ENCODE measurements at places on chromosomes 7 and 10.

DNA sequence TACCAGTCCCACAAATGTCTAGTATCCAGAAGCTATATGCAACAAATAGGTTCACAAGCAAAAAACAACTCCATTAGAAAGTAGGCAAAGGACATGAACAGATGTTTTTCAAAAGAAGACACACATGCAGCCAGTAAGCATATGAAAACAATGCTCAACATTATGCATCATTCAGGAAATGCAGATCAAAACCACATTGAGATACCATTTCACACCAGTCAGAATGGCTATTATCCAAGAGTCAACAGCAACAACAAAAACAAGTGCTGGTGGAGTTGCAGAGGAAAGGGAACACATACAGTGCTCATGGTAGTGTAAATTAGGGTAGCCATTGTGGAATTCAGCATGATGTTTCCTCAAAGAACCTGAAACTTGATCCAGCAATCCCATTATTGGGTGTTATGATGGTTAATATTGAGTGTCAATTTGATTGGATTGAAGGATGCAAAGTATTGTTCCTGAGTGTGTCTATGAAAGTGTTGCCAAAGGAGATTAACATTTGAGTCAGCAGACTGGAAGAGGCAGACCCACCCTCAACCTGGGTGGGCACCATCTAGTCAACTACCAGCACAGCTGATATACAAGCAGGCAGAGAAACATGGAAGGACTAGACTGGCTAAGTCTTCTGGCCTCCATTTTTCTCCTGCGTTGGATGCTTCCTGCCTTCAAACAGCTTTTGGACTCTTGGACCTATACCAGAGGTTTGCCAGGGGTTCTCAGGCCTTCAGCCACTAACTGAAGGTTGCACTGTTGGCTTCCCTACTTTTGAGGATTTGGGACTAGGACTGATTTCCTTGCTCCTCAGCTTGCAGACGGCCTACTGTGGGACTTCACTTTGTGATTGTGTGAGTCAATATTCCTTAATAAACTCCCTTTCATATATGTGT lies 218.4 kb upstream of the SEMA3D start:
- DNase-seq, result no peak

DNA sequence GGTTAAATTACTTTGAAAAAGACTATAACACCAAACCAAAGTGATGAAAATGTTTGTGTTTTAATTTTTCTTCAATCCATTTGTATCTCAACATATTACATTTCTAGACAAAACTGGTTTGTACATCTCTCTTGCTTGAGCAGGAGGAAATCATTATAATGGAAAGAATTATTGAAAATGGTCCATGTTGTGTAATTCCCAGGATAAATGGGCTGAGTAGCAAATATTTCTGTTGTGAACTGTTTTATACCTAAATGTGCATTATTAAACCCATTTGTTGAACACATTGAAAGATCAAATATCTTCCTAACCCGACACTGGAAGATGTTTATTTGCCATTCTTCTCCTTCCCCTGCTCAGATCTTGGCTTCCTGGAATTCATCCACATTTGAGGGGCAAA lies 14.1 kb upstream of the CDK6 start:
- DNase-seq, result no peak

- DNase-seq, result peak; percentile 22
These were observed at the start of gene SMARCD3 for GRCh38 chr7:151248346-151249033. TSS of gene SMARCD3 (minus strand) at chr7:151248694. CDS start at chr7:151248562, 132 bp downstream.

DNA sequence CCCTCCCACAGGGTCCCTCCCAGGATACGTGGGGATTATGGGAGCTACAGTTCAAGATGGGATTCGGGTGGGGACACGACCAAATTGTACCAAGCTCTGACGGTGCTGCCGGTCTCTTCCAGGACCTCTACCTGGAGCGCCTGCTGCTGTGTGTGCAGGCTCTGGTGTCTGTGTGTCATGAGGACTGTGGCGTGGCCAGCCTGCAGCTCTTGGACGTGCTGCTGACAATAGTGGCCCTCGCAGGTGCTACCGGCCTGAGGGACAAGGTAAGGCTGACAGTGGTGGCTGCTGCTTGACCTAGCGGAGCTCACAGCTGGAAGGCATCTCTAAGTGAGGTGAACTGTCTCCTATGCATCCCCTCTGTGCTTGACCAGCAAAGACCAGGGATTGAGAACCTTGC lies 34.5 kb upstream of the PRKAR1B start:
- DNase-seq, result no peak

GRCh38 chr10:12340371-12340770 lies 9.0 kb upstream of the CAMK1D start:
- DNase-seq, result no peak

DNA sequence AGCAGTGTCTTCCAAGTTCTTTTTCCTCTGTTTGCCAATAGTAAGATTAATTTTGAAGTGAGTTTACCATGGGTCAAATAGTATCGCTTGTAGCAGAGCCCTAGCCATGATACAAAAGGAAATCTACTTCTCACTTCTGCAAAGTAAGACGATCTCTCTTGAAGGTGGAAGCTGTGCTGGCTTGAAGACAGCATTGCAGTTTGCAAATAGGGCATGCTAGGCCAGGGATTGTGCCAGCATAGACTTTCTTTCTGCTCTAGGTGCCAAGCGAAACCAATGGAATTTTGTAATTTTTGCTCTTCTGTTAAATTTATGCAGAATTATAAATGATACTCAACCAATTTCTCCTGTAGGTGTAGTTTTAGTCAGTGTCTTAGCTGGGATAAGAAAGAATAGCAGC lies 74.5 kb downstream of the SLC13A1 start:
- no peak for DNase-seq

DNA sequence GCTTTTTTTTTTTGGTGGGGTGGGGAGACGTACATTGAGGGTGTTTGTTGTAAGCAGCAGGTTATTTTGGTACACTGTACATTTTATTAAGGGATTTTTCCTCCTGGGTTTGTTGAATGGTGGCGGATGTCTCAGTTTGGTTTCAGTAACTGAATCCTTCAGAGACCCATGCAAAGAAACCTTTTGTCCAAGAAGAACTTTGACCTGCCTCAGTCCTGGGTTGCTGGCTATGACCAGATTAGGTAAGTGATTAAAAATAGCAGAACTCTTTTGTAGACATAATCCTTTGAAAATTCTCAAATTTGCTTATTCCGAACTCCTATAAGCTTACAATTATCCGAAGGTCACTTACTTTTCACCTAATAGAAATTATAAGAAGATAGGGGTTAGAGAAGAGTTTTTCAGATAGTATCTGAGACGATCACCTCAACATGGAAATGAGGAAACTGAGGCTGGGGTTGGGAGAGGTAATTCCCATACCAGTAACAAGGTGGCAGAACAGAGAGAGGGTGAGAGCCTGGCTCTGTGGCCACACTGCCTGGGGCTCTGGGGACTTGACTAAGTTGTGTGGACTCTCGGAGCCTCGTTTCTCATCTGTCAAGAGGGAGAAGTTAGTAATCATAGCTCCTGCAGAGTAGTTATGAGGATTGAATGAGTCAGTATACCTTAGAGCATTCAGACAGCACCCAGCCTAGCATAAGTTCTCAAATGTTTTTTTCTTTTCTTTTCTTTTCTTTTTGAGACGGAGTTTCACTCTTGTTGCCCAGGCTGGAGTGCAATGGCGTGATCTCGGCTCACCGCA lies 87.4 kb downstream of the CCNY start:
- no peak for DNase-seq

- DNase-seq, result no peak
These were observed 174.5 kb upstream of the HDAC9 start for GRCh38 chr7:18320971-18321567.

DNA sequence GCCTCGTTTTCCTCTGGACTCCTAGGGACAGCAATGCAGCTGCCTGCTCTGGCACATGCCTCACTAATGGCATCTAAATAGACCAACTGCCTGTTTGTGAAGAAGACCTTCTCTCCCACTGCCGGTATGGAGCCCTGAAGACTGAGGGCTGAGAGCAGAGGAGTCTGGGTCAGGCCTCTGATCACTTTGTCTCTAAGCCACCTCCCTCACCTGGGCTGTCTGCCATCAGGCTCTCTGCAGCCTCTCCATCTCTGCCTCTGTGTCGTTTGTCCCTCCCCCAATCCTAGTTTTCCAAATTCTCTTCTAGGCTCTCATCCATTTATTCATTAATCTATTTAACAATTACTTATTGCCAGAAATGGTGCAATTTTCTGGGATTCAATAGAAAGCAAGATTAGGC lies 15.2 kb upstream of the SFTPA1 start:
- no peak for DNase-seq

DNA sequence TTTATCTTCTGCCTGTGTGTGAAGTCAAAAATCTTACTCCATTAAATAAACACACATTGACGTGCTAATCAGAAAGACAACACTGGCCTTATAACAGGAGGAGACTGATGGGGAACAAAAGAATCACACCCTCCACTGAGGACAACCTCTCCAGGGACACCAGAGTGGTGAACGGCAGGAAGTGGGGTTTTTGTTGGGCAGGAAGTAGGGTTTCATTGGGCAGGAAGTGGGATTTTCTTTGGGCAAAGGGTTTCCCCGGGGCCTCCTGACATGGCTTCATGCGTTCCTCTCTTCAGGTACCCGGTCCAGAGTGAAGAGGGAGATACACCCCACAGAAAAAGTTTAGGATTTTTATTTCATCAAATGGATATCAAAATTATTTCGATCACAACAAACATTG lies 30.6 kb downstream of the ADARB2 start:
- no peak for DNase-seq

DNA sequence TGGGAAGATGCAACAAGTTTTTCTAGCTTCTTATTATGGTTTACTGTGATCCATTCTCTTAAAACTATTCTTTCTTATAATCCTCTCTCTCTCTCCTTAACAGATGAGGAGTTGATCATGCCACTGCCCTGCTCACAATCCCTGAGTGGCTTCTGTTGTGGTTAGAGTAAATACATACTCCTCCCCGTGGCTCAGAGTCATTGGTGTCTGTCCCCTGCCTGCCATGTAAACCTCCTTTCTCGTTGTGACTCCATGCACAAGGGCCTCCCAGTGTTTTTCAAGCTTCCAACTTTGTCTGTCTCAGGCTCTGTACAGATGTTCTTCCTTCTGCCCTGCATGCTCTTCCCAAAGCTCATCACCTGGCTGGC lies 20.4 kb downstream of the CCNY start:
- no peak for DNase-seq

GRCh38 chr10:127877116-127877515 lies 15.6 kb downstream of the CLRN3 start:
- no peak for DNase-seq

DNA sequence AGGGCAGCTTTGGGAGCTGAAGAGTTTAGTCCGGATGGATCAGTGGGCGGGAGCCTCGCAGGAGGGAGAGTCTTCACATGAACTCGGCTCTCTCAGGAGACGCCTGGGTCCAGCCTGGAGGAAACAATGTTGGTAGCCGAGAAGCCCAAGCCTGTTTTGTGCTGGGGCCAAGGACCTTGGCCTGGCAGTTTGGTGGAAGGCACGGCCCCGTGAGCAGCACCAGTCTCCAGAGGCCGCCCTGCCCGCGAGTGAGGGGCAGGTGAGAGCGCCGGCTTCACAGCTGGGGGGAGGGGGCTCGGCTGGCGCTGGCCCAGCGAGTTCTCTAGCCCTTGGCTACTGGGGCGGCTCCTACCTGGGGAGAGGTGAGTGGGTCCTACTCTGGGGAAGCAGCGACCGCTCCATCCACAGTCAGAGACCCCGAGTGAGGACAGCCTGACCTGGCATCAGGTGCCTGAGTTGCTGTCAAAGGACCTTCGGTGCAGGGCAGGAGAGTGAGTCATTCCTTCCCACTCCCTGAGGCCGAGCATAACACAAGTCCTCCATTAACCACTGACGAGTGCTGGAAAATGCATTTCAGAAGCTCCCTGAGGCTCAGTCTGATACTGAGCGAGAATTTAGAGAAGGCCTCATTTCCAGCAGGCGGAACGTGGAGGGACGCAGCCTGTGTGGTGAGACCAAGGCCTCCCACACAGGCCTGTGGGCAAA lies 89.3 kb upstream of the DIP2C start:
- no peak for DNase-seq

- DNase-seq, result no peak
These were observed 23.0 kb downstream of the SRRM3 start for GRCh38 chr7:76224695-76225094.

- peak; percentile 61 for DNase-seq
These were observed 642 bp downstream of the STK32C start for GRCh38 chr10:132306864-132307751.

GRCh38 chr10:118841881-118842605 lies 87.3 kb upstream of the CACUL1 start:
- no peak for DNase-seq

- DNase-seq, result no peak
These were observed 200.7 kb downstream of the CYP26A1 start for GRCh38 chr10:93274419-93274818.

DNA sequence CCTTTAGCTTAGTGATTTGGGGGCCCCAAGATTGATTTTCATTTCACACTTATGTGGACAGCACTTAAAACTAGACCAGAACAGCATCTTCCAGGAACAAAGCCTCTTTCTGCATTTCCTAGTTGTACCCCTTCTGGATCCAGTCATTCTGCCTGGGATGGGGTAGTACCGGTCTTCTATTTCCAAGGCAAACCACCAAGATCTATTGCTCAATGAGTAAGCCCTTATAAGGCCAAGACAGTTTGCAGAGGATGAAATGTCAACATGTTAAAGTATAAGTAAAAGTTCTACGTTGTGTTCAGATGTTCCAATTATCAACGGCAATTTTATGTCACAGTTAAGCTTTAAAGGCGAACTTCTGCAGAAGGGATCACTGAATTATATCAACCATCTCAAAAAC lies 106.9 kb upstream of the ZNF746 start:
- no peak for DNase-seq

DNA sequence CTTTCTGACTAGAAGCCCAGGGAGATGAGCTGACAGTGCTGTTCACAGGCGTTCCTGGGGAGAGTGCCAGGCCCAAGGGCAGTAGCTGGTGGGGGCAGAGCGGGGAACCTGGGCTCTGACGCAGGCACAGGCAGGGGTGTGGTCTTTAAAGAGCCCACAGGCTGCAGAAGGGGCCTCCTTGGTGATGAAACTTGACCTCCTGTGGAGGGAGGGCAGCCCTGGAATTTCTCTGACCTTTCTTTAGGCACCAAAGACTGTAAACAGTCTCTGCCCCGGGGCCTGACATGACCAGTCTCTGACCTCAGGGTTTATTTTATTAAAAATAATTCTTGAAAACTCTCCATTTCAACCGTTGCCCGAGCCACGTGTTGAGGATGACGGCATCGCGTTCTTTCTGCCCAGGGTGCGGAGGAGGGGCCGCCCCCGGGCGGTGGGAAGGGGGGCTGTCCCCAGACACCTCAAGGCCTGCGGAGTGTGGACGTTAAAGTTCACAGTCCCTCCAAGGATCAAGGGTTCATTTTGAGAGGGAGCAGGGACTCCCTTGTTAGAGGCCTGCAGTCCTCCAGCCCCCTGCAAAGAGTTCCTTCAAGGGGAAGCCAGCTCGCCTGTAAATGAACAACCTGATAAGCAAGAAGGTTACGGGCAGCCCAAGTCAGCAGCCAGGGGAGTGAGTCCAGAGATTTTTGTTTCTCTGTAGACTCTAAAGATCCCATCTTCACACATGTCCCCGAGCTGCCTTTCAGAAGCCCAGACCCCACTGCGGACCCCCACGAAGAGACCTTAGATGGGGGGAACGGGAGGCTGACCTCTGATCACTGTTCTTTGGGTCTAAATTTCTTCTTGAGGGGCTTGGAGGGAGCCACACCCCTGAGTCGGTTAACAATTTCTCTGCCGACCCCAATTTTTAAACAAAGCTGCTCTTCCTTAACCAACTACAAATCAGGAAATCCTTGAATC lies 128.9 kb downstream of the VIPR2 start:
- DNase-seq, result no peak
